T-helper 1 cell (primary cell): ENCODE measurements at places on chromosomes 3 and 15.

- DNase-seq = no peak
Observed at GRCh38 chr3:159989973-159990846, 1.6 kb downstream of the IL12A start.

- no peak for DNase-seq
Observed at GRCh38 chr15:29789871-29790270, 32.4 kb downstream of the TJP1 start.

- no peak for DNase-seq
Observed at GRCh38 chr15:62802612-62803011, 239.9 kb upstream of the TPM1 start.

DNA sequence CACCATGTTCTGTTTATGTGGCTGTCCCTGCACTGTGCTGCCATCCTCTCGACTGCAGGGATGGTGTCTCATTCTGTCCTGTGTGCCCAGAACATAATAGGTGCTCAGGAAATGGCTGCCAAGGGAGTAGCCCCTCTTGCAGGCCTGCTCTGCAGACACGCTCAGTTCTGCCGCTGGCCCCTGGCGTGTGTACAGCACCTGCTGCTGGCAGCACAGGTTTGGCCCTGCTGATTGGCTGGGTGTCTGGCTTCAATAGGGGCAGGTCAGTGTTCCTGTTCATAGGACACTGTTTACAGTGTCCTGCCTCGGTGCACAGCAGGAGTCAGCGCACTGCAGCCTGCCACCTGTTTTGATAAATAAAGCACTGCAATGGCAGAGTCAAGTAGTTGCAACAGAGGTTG, 146.9 kb downstream of the DNAJB8 start:
- DNase-seq = no peak

DNA sequence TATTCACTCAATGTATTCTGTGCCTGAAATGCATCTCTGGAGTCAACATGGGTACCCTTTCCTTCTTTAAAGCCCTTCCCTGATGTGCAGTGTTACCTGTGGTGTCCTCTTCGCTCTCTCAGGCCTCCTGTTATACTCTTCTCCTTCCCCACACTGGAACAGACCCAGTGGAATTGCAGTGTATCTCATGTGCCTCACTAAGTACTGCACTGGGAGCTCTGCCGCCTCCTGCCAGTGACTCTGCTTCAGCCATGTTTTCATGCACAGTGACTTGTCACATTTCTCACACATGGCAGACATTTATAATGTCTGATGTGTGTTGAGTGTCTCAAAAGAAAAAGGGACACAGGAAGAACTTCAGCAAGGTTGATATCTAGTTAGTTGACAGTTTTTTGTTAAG, 191.0 kb downstream of the KLHL25 start:
- no peak for DNase-seq

DNA sequence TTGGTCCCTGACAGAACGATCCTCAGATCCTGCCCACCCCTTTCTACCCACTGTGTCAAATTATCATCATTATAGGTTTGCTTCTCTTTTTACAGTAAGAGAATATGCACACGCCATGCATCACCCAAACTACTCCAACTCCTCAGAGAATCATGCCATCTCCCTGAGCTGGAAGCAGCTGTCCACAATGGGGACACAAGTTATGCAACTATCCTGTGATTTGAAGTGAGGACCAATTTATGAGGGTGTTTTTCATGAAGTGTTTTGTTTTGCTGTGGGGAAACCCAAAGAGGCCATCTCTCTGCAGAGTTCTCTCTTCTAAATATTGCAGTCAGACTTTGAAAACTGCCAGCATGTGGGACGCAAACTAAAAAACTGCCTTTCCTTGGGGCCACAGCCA, 35.8 kb upstream of the TNFSF10 start:
- DNase-seq = no peak

DNA sequence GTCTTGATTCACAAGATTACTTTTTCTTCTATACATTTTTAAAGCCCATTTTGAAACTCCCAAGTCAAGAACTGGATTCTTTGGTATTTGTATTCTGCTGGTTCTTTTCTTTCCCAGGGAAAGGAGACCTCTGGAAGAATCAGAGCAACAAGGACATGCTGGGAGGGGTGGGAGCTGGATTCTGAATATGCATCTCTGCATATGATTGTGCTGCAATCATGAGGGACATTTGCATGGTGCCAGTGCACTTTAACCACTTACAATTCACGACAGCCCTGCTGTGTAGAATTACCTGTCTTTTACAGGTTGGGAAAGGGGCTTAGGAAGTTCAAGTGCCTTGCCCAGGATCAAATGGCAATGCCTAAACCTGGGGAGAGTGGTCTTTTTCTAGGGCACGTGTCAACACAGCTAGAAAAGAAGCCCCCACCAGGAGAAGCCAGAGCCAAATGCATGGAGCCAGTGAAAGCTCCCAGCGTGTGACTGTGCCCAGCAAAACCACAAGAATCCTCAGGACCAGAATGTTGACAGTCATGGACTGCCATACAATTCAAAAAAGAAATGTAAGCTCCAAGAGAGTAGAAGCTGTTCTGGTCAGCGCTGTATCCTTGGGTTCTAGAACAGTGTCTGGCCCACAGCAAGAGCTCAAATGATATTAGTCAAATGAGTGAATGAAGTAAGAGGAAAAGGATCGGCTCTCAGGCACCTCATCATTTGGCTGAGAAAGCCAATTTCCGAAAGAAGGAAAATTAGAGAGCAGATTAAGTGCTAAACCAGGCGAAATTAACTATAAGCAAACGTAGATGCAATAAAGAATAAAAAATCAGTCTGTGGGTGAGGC, 84.5 kb upstream of the MEF2A start:
- no peak for DNase-seq

GRCh38 chr15:94937242-94937641, 705.9 kb downstream of the MCTP2 start:
- no peak for DNase-seq

- DNase-seq = no peak
Observed at GRCh38 chr3:64187065-64187959, 38.0 kb downstream of the PRICKLE2 start.

- DNase-seq = no peak
Observed at GRCh38 chr15:57541271-57541670, 50.4 kb upstream of the MYZAP start.

- DNase-seq = no peak
Observed at GRCh38 chr3:71684757-71685386, 40.3 kb downstream of the EIF4E3 start.

- DNase-seq = no peak
Observed at GRCh38 chr3:51813539-51813938, 34.5 kb upstream of the IQCF6 start.

DNA sequence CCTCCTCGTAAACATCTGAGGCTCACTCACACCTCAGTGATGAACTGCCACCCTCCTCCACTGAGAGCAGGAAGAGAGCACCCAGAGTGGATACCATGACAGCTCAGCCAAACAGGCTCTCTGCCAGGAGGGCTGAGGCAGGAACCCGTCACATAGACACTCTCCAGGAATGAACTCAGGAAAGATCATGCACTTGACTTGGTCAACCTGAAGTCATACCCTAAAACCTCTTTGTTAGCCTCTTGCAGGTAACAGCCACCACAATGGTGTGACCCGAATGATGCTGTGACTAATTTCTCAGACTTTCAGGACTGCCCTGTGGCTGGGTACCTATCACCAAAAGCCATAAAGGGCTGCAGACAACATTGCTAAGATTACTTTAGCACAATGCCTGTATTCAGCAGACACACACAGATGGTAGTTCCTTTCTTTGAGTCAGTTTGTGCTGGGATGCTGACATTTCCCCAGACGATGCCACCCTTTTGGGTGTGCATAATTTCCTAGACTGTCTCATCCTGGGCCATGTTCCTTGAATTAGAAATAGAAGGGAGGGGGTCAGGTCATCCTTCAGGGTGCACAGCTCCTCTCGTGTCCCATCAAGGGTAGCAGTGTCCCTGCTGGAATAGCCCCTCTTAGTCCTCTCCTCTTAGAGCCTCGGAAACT, 30.3 kb downstream of the CX3CR1 start:
- DNase-seq = no peak

GRCh38 chr3:133506215-133506901, 67.1 kb upstream of the CDV3 start:
- DNase-seq = peak; percentile 13
